GM23338 (cell line): ENCODE measurements at places on chromosomes 2 and 18. TPM values are rescaled to one million over a fixed set of nuclear protein-coding genes. Genes with fewer than 3 reads are reported as not detected.

- H3K4me3 ChIP-seq = no peak overlapping the region
- H3K4me1 ChIP-seq = no peaks in the 10 kb centered on the region
- no peaks in the 10 kb centered on the region for H3K27me3 ChIP-seq
Observed at GRCh38 chr2:1137264-1137663, 186.6 kb downstream of the SNTG2 start.

GRCh38 chr2:181367906-181368435 lies 89.2 kb upstream of the ITGA4 start:
- DNase-seq = no peak
- no peaks in the 10 kb centered on the region for H3K27me3 ChIP-seq
- no peak overlapping the region for H3K4me3 ChIP-seq
- no peaks in the 10 kb centered on the region for H3K4me1 ChIP-seq

LRRTM4 gene
- total RNA-seq = 14.8 and 15.4 TPM in 2 replicates

FBXO36 gene
- total RNA-seq = 7.6 and 9.0 TPM in 2 replicates

DQX1 gene
- 0.52 and 0.74 TPM in 2 replicates for total RNA-seq

DNA sequence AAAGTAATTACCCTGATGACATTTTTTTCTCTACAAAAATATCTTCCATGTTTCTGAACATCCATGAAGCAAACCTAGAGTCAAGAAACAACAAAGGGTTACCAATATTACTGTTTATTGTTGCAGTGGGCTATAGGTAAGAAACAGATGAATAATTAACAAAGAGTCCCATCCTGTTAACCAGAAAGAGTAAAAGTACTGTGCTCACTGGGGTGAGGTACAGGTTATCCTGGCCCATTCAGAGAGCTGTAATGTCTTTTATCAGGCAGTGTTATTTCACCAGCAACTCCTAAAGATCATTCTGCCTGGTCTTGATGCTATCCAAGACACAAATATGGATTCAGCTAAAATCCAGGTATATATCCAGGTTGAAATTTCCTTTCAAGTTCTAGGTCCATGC lies 754.9 kb downstream of the SATB2 start:
- no peak for DNase-seq
- no peak overlapping the region for H3K27ac ChIP-seq
- H3K36me3 ChIP-seq = no peaks in the 10 kb centered on the region
- no peaks in the 10 kb centered on the region for H3K27me3 ChIP-seq
- peaks cover 4% of the 10 kb centered on the region; the same call in 1 of the 2 replicates for H3K4me1 ChIP-seq

DNA sequence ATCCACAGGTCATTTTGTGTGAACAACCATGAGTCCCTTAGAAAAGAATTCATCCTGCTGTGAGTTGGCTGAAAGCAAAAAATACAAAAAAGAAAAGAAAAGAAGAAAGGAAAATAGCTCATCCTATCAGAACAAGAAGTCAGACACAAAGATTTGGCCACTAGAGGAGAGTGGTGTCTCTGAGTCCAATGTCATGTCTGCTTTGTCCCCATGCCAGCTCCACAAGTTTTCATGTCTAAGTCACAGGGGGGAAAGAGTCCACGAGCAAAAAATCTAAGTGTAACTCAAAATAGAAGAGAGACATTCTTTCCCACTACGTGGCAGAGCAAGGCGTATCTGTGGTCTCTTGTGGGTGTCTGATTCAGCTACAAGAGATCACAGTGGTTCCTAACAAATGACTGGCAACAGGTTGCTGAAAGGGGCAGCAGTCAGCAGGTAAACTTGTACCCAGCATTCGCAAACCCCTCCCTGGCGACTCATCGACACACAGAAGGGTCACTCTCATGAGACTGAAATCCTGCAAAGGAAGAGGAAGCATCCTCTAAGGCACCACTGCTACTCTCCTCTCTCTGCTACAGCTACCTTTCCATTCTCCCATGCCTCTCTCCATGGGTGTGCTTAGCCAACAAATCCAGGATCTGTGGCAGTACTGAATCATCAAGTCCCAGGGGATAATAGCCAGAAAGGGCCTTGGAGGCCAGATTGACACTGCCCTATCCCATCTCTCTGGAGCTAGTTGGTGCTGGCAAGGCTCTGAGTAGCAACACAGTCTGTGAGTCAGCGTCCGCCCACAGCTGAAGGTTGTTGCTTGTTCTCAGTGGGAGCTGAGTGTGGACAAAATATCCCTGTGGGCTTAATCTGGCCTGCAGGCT lies 123.0 kb upstream of the SLC39A10 start:
- DNase-seq = peak; percentile 11
- no peaks in the 10 kb centered on the region for H3K27me3 ChIP-seq
- H3K27ac ChIP-seq = no peak overlapping the region
- no peaks in the 10 kb centered on the region for H3K36me3 ChIP-seq
- no peaks in the 10 kb centered on the region; the same call in 1 of the 2 replicates for H3K4me1 ChIP-seq

CHRND gene
- 0.10 TPM in 1 of 2 replicates, not detected in the other for total RNA-seq

RAX gene
- total RNA-seq = 0.03 and 0.08 TPM in 2 replicates

GRCh38 chr2:105925390-105925789 lies 180.7 kb downstream of the NCK2 start:
- no peak for DNase-seq
- no peak overlapping the region for H3K27ac ChIP-seq
- H3K27me3 ChIP-seq = no peaks in the 10 kb centered on the region

CD207 gene
- total RNA-seq = not detected in 2 replicates

DNA sequence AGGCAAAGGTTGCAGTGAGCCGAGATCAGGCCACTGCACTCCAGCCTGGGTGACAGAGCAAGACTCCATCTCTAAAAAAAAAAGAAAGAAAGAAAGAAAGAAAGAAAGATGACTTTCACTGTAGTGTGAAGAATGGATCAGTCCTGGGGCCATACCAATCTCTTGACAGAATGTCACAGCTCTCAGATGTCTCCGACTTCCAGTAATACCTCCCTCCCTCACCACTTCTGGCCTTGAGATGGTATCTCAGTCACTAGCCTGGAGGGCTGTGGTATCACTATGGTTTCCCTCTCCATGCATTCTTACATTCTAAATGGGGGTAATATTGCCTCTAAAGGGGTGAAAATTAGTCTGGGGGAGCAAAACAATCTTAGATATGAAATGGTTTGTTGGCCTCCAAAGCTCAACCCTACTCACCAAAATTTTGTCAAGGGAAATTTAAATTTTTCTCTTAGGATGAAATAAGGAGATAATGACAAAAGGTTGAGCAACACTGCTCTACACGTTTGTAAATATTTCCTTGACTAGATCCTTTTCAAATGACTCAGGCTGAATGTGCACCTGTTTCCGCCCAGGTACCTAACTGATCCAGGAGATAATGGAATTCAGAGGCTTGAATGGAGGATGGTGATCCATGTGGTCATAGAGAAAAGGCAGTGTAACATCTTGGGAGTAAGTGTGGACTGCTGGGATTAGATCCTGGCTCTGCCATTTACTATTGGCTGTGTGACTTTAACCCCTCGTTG lies 19.9 kb upstream of the SPRED2 start:
- no peaks in the 10 kb centered on the region for H3K36me3 ChIP-seq
- H3K27me3 ChIP-seq = no peaks in the 10 kb centered on the region
- no peak overlapping the region for H3K27ac ChIP-seq
- no peaks in the 10 kb centered on the region for H3K4me1 ChIP-seq

DNA sequence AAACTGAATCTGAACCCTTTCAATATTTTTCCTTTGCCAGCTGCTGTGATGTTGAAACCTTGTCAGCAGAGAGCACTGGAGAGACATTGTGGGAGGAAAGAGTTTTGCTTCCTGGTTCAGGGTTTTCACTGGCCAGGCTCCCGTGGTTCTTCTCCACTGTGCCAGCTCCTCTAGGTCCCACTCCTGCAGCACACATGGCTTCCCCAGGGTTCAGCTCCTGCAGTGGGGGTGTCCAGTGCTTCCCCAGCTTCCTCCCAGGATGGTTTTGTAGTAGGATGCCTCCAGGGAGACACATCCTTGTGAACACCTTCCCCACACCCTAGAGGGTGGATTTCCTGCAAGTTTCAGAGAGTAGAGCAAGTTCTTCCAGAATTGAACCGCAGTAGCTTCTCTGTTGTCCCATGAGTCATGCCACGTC lies 24.0 kb upstream of the SULT1C3 start:
- DNase-seq = peak; percentile 8
- peaks cover 6% of the 10 kb centered on the region; the same call in 1 of the 2 replicates for H3K36me3 ChIP-seq
- no peaks in the 10 kb centered on the region for H3K27me3 ChIP-seq
- H3K4me3 ChIP-seq = no peak overlapping the region
